ENCODE measurements at places on chromosomes 4 and X. TPM values are rescaled to one million over a fixed set of nuclear protein-coding genes. Genes with fewer than 3 reads are reported as not detected.

DNA sequence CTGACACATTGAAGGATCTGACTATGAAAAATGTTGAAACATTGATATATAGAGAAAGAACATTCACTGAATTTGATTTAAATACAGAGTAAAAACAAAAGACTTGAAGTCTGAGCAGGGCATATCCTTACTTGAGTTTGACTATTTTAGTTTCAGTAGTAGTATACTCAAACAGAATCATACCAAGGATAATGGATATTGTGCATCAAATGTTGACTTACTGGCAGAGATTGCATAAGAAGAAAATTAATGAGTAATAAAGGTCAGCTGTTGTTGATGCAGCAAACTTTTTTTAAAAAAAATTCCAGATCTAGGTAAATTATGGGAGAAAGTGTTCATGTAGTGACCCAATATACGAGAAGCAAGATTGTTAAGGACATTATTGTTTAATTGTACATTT, 94.5 kb upstream of the APOOL start:
- DNase-seq, result no peak

DNA sequence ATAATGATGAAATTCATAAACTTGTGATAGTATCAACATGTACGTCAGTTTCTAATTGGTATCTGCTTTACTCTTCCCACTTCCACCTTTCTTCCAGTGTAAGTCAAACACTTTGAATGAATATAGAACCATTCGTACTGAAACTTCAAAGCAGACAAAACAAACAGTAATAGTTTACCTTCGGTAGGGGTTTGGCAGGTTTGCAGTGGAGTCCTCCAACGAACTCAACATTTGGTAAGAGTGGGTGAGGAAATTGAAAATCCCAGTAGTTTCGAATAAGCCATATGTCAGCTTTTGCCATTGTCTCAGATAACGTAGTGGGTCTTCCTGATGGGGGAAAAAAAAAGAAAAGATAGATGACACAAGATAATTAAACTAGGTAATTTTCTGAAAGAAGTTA, 2.2 kb downstream of the UGT2B4 start:
- DNase-seq, result no peak

DNA sequence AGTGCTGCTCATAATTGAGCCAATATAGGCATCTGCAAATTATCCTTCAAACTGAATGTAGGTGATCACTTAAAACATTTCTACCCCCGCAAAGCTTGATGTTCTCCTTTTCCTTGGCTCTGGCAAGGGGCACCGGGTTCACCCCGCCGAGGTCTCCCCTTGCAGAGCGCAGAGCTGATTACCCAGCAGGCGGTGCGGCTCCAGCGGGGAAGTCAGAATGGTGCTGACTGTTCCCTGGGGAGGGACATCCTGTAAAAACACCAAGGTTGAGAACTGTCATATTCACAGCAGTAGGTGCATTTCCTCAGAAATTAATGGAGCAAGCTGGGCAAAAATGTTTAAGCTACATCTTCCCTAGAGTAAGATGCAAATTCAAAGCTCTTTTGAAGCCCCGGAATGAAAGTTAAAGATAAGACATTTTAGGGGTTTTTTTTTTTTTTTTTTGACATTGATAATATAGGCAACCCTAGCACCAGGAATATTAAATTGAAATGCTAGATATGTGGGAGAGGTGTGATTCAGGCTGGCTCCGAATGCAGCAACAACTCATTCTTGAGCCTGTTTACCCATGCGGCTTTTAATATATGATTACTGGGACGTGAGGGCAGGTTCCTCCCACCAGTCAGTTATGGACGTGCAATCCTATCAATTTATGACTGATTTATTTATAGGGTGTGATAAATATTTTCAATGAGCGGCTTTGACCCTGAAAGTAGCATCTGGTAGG, 767.3 kb upstream of the TENM3 start:
- DNase-seq, result no peak

TBC1D9 gene
- not detected for total RNA-seq

XK gene
- 0.39 TPM for total RNA-seq
